ENCODE measurements at places on chromosomes 1 and 21. TPM values are rescaled to one million over a fixed set of nuclear protein-coding genes. Genes with fewer than 3 reads are reported as not detected.

DNA sequence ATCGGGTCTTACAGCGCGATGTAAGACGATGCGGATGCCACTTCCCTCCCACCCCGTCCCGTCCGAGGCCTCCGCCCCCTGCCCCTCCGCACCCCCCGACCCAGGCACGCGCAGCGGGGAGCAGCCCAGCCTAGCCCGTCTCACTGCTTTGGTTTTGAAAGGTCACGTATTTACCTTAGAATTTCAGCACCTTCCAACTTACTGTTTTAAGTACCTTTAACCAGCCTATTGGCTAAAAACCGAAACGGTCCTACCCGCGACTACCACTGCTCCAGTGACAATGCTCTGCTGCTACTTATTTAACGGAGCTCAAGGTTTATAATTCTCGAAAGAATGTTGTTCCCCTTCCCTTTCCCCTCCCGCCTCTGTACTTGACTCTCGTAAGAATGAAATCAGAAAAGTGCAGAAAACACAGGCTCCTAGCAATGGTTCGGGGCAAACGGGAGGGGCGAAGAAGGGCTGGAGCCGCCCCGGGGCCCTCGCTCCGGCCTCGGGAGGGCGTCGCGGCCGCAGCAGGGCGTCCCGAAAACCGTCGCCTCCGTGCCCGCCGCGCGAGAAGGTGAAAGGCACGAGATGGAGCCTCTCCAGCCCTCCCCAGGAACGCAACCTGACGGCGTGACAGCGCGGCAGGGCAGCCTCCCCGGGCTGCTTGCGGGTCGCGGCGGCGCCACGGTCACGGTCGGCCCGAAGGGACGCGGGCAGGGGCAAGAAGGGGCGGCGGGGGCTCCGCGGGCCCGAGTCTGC is 667 bp downstream of the TMEM50B start:
- H3K4me1 ChIP-seq = peaks cover 3% of the 10 kb centered on the region
- peak overlapping the region; percentile 94 for H3K27ac ChIP-seq
- no peaks in the 10 kb centered on the region for H3K36me3 ChIP-seq
- H3K4me3 ChIP-seq = peak overlapping the region; percentile 100
- DNase-seq = no peak
- no peaks in the 10 kb centered on the region for H3K27me3 ChIP-seq

The SHISAL2A gene
- not detected for total RNA-seq

DNA sequence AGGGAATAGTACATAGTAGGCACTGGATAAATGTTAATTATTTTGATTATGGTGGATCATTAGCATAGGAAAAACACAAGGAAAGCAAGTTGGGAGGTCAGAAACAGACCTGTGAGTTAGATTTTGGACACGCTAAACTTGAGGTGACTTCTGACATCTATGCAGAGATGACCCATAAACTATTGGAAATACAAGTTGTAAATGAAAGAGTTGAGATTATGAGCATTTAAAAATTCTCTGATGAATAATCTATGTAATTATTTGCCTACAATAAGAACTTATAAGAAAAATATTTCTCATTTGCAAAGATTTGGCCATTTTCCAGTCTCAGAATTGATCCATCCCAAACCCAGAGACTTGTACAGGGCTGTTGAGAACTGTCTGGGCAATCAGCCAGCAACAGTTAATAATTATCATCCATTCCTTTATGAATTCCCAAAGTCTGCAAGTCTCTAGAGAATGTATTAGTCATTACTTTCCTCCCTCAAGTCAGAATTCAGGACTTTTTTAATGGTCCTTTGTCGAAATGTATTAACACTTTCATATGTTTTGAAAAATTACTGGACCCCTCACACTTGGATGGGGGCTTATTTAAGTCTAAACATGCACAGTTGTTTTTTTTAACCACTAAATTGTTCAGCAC is 19.4 kb upstream of the SLAMF6 start:
- H3K27ac ChIP-seq = no peak overlapping the region
- DNase-seq = no peak
- H3K4me1 ChIP-seq = no peaks in the 10 kb centered on the region

- H3K4me1 ChIP-seq = no peaks in the 10 kb centered on the region
- no peaks in the 10 kb centered on the region for H3K36me3 ChIP-seq
- no peak for DNase-seq
Measured at GRCh38 chr21:39527664-39528381, 76.1 kb downstream of the SH3BGR start.

The OR2L8 gene
- not detected for total RNA-seq

DNA sequence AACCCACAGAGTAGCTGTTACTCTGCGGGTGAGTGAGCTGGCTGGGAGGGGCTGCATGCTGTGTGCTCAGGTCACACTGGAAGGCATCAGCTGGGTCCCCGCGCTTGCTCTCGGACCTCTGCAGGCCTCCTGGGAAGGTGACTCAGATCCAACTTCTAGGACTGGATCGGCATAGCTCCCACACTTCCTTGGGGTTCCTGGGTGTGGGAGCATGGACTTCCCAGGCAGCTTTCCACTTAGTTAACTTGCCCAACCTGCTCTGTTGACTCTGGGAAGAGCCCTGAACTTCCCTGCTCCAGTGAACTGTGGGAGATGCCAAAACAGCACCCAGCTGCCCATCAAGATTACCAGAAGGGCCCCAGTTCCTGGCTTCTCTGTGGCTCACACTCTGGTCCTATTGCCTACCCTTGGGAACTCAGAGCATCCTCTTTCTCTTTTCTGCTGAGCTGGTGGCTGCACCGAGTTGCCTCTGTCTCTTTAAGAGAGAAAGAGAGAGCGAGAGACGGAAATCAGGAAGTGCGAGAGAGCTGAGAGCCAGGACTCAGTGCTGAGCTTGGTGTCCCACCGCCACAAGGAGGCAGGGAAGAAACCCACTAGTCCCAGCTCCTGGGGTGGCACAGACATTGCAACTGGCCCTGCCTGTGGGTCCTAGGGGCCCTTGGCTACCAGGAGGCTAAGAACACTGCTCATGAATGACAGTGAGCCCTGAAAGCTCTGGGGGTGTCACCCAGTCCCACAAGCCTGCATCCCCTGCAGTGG is at the start of gene IKBKE:
TSS of gene IKBKE (plus strand) at position 544 of the 759 bp plus-strand sequence. CDS start 2,752 bp downstream, outside the sequence.
- H3K4me3 ChIP-seq = peak within 1 kb of the TSS; percentile 75
- peak within 1 kb of the TSS; percentile 82 for H3K27ac ChIP-seq
- peaks cover 38% of the 10 kb centered on the region for H3K4me1 ChIP-seq
- H3K27me3 ChIP-seq = no peaks in the 10 kb centered on the region

The TPTE gene
- not detected for total RNA-seq

The SLC6A17 gene
- 0.26 TPM for total RNA-seq

The SGIP1 gene
- total RNA-seq = not detected
